Omental fat pad (tissue), 4 donors: ENCODE measurements at places on chromosomes 16 and 17. TPM values are rescaled to one million over a fixed set of nuclear protein-coding genes. Genes with fewer than 3 reads are reported as not detected.

HOXB2 gene
- total RNA-seq: 9.7 TPM

EVI2B gene
- 33.3 TPM for total RNA-seq

USP10 gene
- 53.9 TPM for total RNA-seq

ASPHD1 gene
- total RNA-seq: not detected

THRA gene
- total RNA-seq: 54.4 TPM

TMEM219 gene
- total RNA-seq: 135 TPM

DNA sequence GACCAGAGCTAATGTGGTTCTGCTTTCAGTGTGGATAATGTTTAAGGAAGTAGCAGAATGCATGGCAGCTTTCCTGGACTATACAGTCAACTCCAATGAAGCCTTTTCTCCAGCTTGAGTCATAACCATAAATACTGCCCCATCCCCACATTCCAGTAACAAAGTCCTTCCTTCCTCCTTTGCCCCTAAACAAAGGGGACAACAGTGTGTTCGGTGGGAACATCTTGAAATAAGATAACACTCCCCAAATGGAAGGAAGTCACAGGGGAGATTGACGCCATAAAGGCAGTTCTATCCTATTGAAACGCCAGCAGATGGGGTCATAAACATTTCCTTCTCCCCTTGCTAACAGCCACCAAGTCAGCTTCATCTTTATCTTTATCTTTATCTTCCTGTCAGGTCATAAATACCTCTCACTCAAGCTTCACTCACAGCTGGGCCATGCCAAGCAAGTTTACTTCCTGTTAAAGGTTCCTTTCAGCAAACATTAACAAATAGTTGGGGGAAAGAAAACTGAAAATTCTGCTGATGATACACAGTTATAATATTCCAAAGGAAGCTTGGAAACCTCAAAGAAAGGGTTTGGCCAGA is 136.7 kb downstream of the SNX11 start:
- no peak for DNase-seq

- DNase-seq: no peak
Observed at GRCh38 chr17:1907909-1908698, 78.3 kb downstream of the RPA1 start.

- DNase-seq: no peak
Observed at GRCh38 chr17:72587773-72588511, 467.1 kb downstream of the SOX9 start.

GRCh38 chr16:83743241-83743640 is 64.5 kb upstream of the HSBP1 start:
- DNase-seq: no peak

- DNase-seq: no peak
Observed at GRCh38 chr17:58686980-58687379, 4.9 kb downstream of the TEX14 start.

- no peak for DNase-seq
Observed at GRCh38 chr16:69476920-69477443, 52.6 kb downstream of the CYB5B start.

- no peak for DNase-seq
Observed at GRCh38 chr16:2278956-2279800, 11.3 kb upstream of the RNPS1 start.

DNA sequence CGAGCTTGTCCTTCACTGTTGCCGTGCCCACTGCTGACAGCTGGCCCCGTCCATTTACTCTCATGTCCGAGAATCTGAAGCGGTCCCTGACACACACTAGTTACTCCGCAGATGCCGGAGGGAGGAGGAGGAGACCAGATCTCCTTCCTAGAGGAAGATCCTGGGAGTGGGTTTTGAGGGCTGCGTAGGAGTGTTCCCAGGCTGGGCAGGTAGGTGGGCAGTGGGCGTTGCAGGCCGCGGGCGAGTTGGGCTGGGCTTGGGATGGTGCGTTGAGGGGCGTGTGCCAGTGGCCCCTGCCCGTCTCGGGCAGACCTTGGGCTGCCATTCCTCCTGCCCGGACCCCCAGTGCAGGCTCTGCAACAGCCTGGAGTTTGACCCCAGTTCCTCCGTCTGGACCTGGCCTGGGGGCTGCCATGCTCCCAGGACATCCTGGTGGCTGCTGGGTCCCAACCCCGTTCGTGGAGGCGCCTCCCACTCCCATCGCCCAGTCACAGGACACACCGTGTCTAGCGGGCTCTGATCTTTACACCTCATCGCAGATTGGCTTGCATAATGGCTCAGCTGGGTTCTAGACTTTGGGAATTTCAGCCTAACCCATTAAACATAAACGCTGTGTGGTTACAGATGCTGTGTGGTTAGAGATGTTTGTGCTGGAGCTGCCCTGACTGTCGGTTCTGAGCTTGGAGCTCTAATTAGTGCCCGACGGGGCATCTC is 22.8 kb downstream of the CACNA1H start:
- DNase-seq: no peak

DNA sequence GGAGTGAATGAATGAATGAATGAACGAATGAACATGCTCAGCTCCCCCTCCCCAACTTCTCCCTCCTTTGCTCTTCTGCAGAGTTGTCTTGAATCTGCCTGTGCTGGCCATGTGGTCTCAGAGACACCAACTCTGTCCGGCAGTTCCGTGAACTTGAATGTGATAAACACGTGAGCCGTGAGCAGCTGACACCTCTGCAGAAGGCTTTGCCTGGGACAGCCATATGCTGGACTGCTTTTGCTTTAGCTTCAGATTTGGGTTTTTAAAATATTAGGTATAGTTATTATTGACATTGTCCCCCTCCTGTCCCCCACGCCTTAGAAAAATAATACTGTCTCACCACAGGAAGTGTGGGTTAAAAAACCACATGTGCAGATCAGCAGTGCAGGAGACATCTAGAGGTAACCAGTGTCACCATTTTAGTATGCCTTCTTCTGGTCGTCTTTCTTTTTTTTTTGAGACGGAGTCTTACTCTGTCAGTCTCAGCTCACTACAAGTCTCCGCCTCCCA is 83.8 kb downstream of the ABCC1 start:
- DNase-seq: no peak

DNA sequence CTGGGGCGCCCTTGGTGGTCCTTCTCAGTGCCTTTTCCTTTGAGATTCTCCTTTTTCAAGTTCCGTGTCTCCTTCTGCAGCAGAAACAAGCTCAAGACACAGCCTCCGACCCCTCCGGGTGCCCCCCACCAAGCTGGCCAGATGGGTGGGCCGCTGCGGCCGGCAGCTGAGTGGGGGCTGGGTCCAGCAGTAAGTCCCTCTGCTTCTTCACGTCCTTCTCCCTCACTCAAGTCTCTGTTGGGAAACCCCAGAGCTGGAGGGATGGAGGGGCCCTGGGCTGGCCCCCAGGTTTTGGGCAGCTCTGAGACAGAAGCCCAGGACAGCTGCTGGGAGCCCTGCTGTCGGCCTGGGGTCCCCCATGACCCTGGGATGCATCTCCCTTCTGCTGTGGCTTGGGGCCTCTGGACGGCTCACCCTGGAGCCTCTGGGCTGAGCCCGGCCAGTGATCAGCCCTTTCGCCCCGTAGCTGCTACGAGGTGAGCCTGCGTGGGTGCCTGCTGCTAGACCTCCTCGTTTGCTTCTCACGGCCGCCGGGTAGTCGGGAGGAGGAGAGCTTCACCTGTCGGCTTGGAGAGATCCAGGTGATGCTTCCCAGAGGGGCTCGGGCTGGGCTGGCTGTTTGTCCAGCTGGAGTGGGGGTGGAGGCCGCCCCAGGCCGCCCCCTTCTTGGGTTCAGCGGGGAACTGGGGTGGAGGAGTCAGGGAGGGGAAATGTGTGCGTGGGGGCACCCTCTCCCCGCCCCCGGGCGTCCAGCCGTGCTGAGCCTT is 10.7 kb downstream of the ENGASE start:
- no peak for DNase-seq

DNA sequence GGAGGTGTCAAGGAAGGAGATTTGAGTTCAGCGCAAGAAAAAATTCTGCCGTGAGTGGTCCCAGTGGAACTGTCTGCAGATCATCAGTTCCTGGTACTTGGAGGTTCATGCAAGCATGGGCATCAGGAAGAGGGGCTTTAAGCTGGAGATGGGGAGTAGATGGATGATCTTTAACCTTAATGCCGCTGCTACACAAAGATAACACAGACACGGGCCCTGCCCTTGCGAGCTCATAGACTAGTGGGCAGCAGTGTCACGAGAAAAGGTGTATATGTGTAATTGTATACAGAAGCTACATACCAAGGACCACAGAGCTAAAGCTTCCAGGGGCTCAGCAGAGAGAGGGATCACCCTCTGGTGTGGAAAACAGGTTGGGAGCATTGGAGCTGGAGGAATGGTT is 33.6 kb downstream of the PRSS54 start:
- DNase-seq: no peak

- DNase-seq: no peak
Observed at GRCh38 chr16:68361485-68361884, 50.7 kb downstream of the PRMT7 start.

DNA sequence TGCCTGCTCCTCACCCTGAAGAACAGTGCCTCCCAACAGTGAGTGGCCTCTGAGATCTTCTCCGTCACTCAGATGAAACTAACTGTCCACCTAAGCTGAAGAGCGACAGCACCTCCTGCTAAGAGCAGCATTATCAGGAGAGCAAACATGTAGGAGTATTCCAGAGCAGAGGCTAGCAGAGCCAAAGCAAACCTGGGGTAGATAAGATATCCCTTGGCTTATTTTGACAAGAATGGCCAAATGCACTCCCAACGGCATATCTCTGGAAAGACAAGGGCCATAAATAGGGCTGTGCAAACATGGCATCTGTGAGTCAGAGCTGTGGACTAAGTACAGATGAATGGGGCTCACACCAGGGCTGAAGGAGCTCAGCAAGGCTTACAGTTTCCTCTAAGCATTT is 96.3 kb downstream of the NDEL1 start:
- no peak for DNase-seq

GRCh38 chr17:7747635-7748071 is 30.1 kb downstream of the DNAH2 start:
- DNase-seq: no peak

DNA sequence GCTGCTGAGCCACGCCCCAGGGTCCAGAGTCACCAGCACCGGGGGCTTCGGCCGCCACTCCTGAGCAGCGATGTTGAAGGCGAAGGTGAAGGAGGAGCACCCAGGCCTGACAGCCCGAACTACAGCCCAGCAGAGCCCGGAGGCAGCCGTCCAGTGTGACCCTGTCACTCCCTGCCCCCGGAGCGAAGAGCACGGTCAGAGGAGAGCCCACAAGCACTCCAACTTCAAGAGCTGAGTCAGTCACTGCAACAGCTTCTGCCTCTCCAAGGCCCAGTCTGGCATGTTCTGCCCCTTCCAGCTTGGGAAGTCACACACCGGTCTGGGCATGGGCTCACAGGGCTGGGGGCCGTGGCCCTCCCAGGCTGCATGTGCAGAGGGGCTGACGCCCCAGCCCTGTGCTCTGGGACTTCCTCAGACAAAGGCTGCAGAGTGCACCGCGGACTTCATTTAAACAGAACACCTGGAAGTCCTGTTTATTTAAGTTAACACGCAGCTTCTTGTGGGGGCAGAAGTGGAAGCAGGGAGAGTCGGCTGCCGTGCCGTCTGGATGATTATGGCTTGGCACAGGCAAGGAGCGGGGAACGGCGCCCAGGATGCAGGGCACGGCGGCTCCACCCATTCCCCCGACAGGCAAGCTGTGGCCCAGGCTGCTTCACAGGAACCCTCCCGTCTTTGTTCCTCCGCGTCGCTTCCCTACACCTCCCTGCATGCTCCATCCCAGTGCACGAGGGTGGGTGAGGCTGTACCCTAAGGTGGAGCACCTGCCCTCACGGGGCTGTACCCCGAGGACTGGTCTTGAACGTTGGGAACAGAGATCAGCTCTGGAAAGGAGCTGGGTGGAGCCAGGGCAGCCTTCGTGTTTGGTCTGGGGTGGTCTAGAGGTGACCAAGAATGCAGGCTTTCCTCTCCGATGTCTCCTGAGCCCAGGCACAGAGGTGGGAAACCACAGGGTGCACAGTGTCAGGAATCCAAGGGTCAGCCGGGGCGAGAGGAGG is 68.9 kb upstream of the METRNL start:
- no peak for DNase-seq

DNA sequence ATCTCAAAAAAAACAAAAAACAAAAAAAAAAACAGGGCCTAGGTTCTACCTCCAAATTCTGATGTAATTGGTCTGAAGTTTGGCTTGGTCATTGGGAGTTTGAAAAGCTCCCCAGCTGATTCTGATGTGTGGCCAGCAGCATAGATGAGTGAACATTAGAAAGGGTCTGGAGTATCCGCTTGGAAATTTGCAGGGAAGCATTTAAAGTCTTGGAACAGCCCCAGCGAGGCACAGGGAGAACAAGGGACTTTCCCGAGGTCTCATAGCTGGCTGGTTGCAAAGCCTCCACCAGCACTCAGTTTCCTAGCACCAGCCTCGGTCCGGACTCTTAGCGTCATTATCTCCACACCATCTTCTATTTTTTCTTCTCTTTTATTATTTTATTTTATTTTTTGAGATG is 70.8 kb downstream of the RAB11FIP4 start:
- DNase-seq: no peak

DNA sequence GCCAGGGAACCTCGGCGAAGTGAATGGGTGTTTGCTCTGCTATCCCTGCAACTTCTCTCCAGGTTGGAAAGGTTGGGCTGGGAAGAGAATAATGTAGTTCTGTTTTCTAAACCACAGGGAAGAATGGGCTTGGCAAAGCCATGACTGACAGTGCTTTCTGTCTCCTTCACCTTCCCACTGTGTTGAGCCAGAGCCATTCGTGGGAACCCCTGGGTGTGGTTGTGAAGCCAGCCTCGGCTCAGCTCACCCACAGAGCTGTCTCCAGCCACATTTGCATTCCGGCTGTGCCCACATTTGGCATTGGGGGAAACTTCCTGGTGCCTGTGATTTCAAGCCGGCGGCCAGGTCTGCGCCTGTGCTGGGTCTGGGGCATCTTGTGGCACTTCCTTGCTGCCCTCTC is 39.9 kb downstream of the BAIAP2 start:
- DNase-seq: no peak

DNA sequence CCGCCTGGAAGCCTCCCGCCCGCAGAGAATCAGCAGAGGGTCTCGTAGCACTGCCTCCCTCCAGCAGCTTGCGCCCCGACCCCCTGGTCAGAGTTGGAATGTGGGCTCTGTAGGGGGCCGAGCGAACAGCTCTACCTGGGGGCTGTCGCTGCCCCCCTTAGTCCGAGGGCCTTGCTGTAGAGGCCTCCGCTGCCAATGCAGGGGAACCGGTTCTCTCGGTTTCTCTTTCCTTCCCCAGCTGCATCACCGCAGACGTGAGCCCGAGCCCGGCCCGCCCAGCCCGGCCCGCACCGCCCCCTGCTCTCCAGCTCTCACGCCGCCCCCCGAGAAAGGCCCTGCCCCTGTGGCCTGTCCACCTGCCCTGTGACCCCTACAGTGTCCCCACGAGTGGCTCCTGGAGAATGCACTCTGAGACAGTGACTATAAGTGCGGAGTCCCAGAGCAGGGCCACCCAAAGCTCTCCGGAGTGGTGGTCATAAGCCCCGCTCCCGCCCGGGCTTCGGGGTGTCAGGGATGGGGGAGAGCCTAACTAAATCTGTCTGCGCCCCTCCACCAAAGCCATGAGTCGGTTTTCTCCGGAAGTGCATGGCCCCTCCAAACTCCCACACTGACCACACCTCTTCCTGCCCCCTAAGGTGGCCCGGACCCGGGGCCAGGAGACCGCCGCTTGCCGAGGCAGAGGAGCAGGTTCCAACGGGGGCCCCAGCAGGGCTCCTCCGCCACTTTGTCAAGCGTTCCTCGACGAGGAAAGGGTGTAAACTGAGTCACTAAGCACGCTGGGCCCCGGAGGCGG is 1.7 kb downstream of the ARHGAP27 start:
- DNase-seq: no peak
